ENCODE measurements at places on chromosomes 7 and 10.
A peak's percentile ranks its signal among the peaks of the same experiment; 100 is the strongest.

- no peak for DNase-seq
Measured at GRCh38 chr10:14571866-14572507, 202.7 kb downstream of the FAM107B start.

DNA sequence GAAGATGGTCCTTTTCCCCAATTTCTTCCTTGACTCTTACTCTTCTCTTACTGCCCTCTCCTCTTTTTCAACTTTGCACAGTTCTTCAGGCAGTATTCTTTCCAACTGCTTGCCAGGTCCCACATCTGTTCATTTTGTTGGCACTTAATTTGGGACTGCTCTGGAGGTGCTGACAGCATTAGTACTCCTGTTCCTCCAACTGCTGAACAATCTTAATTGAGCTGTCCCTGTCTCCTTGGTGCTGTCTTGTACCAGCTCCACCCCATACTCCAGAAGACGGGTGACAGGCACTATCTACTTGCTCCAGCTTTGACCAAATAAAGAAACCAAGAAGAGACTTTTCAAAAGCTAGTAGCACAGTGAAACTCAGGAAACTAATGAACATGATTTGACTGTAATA lies 160.0 kb downstream of the PDE1C start:
- no peak for DNase-seq

DNA sequence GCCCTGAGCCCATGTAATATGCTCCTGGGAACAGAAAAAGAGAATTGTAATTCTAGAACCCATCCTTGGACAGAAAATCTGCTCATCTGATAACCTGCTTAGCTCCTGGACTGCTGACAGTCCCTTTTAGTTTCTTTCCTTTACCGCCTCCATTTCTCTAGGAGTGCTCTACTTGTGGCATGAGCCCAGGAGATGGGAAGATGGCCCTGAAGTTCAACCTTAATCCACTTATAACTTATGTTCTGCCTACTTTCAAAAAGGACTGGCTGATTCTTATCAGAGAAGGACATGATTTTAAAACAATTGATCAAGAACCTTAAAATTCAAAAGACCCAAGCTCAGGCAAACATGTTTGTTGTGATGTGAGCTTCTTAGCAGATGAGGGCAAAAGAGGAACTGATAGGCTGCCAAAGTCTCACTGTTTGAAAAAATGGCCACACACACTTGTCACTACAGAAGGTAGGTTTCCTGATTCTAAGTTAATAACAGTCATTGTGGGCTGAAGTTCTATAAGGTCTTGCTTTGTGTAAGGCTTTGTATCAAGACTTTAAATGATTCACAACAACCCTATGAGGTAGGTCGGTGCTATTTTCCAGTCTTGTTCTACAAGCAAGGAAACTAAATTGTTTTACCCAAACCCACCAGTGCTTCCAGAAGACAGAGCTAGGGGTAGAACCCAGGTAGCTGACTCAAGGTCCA lies 94.3 kb upstream of the AFAP1L2 start:
- no peak for DNase-seq

DNA sequence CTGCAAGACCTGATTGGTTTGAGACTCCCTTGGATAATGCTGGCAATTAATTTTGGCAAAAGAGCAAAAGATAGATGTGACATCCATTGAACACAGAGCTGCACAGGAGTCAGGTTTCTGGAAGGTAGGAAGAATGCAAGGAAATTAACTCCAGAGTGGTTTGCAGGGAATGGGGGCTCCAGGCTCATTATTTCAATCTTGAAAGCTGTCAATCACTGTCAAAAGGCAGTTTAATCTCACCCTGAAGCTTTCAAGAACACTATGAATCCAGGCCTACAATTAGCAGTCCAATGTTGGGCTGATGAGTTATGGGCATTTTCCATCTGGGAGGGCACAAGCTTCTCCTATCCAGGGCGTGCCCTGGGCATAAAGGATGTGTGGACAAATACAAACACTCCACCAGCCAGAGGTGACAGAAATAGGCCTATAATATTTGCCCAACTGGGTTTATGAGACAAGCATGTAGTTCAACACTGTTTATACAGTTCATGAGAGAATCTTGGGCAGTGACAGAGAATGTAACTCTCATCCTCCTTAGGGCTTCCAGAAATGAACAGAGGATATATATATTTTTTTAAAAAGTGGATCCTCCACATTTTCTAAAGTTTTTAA lies 80.5 kb downstream of the KCNMA1 start:
- DNase-seq, result no peak

- no peak for DNase-seq
Measured at GRCh38 chr7:17405786-17406185, 107.3 kb downstream of the AHR start.

DNA sequence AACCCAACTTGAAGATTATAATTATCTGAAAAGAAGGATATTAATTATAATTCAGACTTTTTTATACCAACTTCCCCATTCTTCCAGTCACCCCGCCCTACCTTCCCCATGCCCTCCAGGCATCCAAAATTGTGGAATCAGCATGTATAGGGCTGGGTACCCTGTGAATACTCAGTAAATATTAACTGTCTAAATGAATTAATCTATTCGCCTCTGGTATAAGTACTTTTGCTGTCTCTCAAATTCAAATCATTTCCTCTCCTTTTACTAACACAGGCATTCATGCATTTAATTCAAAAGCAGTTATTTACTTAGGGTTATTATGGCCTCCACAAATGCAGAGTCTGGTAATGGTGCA lies 26.5 kb upstream of the GOT1 start:
- DNase-seq, result no peak

GRCh38 chr7:72152161-72153131 lies 259.7 kb downstream of the CALN1 start:
- DNase-seq, result peak; percentile 17

- no peak for DNase-seq
Measured at GRCh38 chr10:46536171-46536570, 20.3 kb downstream of the GPRIN2 start.

- no peak for DNase-seq
Measured at GRCh38 chr10:66259836-66260235, 666.0 kb upstream of the LRRTM3 start.

DNA sequence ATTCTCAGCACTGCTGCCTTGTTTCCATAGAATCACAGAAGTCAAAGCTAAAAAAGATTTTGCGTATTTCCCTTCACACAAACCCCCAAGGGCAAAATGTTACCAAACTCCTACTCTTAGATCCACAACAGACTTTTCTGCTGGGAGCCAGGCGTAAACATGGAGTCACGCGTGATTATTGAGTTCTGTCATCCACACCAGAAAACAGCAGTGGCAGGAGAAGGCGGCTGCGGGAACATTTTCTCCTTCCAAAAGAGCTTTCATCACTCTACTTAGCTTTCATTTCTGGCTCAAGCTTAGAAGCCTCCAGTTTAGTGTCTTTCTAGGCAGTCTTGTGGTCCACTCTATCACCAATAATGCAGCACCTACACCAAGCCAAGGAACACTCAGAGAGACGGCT lies 712.9 kb upstream of the NRP1 start:
- DNase-seq, result no peak

- no peak for DNase-seq
Measured at GRCh38 chr7:104252409-104253134, 44.8 kb upstream of the ORC5 start.

GRCh38 chr7:157355784-157356511 lies 19.1 kb downstream of the DNAJB6 start:
- DNase-seq, result no peak

- DNase-seq, result no peak
Measured at GRCh38 chr7:131076711-131077181, 250.9 kb upstream of the MKLN1 start.

GRCh38 chr7:112023786-112024185 lies 182.4 kb downstream of the DOCK4 start:
- no peak for DNase-seq

DNA sequence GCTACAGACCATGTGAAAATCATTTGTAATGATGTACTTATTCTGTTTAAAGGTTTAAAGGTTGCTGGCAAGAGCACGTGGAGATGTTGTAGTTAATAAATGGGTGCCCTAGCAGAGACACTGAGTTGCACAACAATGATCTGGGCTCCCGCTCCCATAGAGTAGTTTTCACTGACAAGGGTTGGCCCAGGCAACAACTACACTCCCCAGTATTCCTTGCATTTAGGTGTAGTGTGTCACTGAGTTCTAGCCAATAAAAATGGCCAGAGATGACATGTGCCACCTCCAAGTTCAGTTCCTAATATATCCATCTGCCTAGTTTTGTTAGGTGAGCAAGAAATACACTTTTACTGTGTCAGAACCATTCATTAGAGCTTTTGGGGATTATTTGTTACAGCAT lies 392.1 kb upstream of the MTPN start:
- no peak for DNase-seq

DNA sequence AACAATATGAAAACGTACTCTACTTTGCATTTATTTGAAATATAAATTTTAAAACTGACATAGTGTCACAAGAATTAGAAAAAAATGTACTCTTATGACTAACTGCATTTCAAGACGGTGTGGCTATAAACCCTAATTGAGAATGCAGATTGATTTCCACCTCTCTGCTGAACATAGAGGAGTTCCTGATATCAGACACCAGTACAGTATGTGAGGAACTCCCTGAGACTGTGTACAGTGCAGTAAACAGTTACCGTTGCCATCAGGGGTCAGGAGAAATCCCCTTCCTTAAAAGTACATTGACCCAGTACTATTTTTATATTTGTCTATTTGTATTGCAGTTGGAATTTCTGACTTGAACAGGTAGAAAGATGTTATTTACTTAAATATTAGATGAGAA lies 61.8 kb upstream of the DKK1 start:
- DNase-seq, result no peak

DNA sequence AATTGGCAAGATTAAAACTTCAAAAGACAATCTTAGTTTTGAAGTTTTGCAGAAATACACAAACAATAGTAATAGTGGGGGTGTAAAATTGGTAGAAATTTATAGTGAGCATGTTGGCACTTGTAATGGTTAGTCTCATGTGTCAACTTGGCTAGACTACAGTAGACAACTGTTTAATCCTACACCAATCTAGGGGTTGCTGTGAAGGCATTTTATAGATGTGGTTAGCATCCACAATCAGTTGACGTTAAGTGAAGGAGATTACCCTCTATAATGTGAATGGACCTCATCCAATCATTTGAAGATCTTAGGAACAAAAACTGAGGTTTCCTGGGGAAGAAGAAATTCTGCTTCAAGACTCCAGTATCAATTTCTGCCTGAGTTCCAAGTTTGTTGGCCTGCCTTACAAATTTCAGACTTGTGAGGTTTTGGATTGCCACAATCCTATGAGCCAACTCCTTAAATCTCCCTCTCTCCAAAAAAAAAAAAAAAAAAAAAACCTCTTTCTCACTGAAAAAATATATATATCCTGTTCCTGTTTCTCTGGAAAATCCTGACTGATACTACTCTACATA lies 531.6 kb upstream of the IGFBP3 start:
- no peak for DNase-seq

DNA sequence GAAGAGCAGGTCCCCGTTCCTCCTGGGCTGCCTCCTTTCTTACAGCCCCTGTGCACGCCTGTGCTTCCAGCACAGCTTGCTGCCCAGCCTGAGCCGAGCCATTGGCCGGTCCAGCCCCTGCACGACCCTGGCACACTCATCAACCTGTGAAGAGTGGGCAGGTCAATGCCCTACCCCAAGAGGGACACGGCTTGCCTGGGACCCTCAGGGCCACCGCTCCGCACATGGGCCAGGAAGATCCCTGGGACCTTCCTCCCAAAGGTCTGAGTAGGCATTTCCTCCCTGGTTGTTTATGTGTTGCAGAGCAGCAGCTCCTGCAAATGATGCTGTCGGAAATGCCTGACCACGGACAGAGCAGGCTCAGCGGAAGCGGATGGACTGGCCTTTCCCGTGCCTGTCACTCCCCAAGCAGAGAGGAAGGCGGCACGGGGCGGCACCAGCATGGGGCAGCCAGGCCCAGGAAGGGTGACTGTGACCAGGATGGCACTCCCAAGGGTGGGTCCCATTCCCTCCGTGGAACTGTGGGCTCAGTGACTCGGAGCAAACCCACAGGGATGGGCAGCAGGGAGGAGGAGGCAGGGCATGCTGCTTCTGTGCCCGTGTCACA lies 252.5 kb downstream of the TNS3 start:
- no peak for DNase-seq

DNA sequence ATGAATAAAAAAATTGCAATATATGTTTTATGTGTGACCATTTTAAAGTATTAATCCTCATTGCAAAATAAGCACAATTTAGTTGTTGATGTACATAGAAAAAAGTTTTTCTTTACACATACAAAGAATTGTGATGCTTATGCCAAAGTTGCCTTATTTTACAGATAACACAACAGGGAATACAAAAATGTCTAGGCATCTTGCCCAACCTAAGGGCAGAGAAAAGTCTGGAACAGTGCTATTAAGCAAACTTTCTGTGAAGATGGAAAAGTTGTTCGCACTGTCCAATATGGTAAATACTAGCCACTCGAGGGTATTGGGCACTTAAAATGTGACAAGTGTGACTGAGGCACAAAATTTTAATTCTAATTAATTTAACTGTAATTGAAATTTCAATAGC lies 190.2 kb upstream of the HGF start:
- no peak for DNase-seq

- DNase-seq, result no peak
Measured at GRCh38 chr7:5332579-5332978, 49.8 kb downstream of the SLC29A4 start.

- peak; percentile 24 for DNase-seq
Measured at GRCh38 chr10:77173615-77174461, 463.8 kb downstream of the KCNMA1 start.

GRCh38 chr10:72605122-72605521 lies 20.8 kb downstream of the MICU1 start:
- DNase-seq, result no peak

- DNase-seq, result no peak
Measured at GRCh38 chr7:94421681-94422080, 27.0 kb downstream of the COL1A2 start.

GRCh38 chr10:107056182-107056581 lies 108.3 kb downstream of the SORCS1 start:
- no peak for DNase-seq

GRCh38 chr10:79116801-79117723 lies 48.3 kb downstream of the ZMIZ1 start:
- DNase-seq, result no peak

GRCh38 chr10:12844811-12845483 lies 156.6 kb downstream of the CCDC3 start:
- DNase-seq, result no peak

DNA sequence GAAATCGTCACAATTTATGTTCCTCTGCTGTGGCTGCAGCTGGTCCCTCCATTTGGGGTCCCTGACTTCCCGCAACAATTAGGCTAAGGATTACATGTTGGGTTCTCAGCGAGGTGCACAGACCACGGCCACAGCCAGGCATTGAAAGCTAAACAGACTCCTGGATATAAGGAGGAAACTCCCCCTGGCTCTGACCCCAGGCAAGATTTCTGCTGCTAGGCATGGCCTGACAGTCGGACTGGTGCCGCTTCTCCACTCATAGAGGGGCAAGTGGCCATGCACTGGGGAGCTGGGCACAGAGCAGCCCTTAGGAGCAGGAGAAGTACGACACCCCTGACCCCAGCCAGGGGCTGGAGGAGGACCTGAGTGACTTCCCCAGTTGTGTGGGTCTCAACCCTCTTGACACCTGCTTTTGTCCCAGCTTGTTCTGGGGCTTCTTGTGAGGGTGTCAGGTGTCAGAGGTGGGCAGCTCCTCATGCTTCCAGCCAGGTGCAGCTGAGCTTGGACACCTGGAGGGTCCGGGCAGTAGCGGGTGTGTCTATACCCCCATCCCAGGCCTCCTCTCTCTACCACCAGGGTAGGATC lies 38.3 kb downstream of the TSPAN15 start:
- DNase-seq, result no peak
